ENCODE measurements at places on chromosomes 6 and 20.

DNA sequence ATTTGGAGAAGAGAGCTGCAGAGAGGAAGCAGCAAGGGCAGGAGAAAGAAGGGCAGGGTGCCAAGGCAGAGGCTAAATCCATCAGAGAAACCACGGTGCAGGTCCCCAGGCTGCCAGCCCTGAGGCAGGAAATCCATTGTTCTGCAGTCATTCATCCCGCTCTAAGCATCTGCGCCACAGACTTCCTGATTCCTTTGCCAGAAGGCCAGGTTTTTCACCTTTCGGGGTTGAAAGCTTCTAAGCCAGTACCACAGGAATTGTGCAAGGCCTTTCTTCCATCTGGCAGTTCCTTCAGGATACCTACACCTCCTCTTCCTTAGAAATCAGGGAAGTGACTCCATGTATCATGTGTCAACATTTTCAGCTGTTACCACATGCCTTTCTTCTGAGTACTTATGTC, 45.6 kb downstream of the ADGRF5 start:
- peak; percentile 18 for DNase-seq

DNA sequence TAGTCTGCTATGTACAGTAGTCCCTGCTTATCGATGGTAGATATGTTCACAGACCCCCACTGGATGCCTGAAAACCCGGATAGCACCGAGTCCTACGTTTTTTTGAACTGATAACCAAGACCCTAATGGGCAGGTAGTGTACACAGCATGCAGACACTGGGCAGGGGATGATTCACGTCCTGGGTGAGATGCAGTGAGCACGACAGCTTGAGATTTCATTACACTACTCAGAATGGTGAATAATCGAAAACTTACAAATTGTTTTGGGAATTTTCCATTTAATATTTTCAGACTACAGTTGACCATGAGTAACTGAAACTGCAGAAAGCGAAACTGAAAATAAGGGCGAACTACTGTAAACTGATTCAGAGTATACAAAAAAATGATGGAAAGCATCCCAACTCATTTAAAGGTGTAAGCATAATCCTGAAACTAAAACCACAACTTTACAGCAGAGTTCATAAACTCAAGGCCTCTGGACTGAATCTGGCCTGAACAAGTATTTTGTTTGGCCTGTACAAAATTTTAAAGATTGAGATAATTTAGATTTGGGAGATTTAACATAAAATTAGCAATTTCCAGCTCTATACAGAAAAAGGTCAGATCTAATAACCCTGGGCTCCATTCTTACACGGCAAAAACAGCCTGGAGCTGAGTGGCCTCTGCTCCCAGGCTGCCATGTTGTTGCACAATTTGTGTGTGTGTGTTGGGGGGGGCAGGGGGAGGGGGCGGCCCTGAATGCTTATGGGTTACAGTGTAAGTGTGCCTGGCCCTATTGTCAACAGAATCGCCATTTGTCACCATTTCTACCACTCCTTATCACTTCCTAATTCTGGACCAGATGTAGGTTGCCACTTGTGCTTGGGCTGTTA, 34.9 kb downstream of the RNF24 start:
- DNase-seq: no peak

GRCh38 chr20:48738399-48739304, 89.1 kb downstream of the PREX1 start:
- no peak for DNase-seq

DNA sequence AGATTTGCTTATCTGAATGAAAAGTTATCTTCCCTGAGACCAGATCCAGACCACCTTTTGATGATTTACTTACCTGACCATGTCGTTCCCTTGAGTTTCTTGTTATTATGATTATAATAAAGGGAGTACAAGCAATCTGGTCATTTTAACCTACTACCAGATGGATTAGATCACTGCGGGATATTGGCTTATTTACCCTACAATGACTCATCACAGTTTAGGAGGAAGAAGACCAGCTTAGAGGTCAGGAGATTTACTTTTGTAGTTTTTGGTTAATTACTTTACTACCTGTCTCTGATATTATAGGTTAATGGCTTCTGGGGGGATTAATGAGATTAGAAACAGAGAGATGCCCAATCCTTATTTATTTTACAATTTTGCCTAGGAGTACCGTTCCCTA, 10.7 kb downstream of the PKIB start:
- DNase-seq: peak; percentile 8

- no peak for DNase-seq
These were observed 773 bp upstream of the EPB41L2 start for GRCh38 chr6:131063764-131064272.

GRCh38 chr6:29465279-29465678, 8.3 kb downstream of the OR2H1 start:
- no peak for DNase-seq

DNA sequence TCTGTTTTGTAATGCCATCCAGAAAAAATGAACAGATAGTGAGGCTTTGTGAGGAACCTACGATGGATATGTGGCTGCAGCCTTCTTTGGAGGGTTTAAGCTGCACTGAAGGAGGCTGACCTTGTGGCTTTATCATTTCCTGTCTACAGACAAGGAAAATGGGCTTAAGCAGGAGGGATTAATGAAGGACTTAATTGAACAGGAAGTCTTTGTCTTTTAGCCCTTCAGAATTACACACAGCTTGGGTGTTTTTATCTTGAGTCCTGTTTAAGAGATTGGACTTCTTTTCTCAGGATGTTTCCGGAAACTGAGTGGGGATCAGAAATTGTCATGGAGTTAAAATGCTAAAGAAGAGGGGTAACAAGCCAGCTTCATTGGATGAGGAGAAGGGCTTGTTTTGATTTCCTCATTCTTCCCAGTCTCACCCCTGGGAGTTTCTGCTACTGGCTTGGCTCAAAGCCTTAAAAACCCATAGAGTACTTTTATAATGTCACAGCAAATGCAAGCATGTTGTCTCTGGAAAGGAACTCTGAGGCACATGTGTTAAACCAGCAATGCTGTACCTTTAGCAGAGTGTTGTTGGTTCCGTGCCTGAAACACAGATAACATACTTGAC, 193.6 kb downstream of the JARID2 start:
- no peak for DNase-seq

- DNase-seq: peak; percentile 73
These were observed 50.0 kb downstream of the SRC start for GRCh38 chr20:37395921-37396415.

GRCh38 chr20:45981261-45981660, 9.3 kb upstream of the ZNF335 start:
- no peak for DNase-seq

GRCh38 chr6:165605901-165606739, 56.9 kb downstream of the PDE10A start:
- DNase-seq: no peak

DNA sequence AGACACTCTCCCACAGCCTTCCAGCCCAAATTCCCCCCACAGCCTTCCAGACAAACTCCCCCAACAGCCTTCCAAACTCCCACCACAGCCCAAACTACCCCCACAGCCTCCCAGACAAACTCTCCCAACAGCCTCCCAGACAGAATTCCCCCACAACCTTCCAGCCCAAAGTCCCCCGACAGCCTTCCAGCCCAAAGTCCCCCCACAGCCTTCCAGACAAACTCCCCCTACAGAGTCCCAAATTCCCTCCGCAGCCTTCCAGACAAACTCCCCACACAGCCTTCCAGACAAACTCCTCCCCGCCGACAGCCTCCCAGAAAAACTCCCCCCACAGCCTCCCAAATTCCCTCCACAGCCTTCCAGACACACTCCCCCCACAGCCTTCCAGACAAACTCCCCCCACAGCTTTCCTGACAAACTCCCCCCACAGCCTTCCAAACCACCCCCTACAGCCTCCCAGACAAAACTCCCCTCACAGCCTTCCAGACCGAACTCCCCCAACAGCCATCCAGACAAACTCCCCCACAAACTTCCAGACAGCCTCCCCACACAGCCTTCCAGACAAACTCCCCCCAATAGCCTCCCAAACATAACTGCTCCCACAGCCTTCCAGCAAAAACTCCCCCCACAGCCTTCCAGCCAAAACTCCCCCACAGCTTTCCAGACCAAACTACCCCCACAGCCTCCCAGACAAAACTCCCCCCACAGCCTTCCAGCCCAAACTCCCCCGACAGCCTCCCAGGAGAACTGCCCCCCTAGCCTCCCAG, 38.0 kb upstream of the SYNDIG1 start:
- no peak for DNase-seq

GRCh38 chr6:30880698-30881252, 3.5 kb upstream of the DDR1 start:
- no peak for DNase-seq

DNA sequence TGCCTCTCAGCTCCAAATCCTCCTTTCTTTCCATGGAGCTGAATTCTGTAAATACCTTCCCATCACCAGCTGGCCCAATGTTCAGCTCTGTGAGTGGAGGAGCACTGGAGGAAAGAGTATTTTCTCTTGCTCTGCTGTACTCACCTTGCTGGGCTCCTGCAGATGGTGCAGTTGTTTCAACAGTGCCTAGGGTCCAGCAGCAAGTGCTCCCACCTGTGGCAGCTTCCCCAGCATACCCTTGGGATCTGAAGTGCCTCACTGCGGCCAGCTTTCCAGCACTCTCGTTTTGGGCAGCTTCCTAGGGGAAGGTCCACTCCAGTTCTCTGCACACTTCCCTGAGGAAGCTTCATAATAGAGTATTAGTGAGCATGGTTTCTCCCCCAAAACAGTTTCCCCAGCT, 170.9 kb downstream of the ARHGAP18 start:
- DNase-seq: no peak

DNA sequence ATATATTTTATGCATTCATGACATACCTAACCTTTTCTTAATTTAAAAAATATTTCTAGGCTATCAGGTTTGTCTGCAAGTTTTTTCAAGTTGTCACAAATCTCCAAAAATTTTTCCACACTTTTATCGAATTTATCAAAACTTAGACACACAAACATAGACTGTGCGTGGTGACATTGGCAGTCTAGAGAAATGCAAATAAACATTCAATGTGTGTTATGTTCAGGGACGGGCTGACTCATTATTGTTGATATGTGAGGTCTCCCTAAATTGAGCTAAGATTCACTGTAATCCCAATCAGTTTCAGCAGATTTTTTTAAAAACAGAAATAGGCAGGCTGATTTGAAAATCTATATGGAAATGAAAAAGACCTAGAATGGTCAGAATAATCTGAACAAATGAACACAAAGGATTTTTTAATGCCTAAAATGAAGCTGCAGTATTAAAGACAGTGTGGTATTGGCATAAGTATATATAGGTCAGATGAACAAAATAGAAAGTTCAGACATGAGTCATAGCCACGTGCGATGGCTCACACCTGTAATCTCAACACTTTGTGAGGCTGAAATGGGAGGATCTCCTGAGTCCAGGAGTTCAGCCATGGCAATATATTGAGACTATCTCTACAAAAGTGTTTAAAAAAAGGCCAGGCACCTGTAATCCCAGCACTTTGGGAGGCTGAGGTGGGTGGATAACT, 19.2 kb downstream of the BLTP3A start:
- DNase-seq: no peak

DNA sequence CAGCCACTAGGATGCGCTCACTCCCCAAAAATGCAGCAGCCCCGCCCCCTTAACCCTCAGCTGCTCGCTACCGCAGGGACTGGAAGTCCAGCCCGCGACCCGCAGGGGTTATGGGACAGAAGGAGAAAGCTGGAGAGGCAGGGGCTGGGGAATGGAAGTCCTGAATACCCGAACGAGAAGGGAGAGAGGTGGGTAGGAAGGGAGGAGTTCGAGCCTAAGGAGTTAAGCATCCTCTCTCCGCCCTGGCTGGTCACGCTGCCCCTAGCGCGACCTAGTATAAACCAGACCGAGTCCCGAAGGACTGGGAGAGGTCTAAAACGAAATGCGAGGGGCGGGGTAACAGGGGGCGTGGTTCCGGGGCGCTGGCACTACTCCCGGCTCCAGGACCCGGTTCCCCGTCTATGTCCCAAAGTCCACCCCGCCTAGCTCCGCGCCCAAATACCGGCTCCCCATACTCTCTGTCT, 448 bp upstream of the DDAH2 start:
- peak; percentile 44 for DNase-seq

DNA sequence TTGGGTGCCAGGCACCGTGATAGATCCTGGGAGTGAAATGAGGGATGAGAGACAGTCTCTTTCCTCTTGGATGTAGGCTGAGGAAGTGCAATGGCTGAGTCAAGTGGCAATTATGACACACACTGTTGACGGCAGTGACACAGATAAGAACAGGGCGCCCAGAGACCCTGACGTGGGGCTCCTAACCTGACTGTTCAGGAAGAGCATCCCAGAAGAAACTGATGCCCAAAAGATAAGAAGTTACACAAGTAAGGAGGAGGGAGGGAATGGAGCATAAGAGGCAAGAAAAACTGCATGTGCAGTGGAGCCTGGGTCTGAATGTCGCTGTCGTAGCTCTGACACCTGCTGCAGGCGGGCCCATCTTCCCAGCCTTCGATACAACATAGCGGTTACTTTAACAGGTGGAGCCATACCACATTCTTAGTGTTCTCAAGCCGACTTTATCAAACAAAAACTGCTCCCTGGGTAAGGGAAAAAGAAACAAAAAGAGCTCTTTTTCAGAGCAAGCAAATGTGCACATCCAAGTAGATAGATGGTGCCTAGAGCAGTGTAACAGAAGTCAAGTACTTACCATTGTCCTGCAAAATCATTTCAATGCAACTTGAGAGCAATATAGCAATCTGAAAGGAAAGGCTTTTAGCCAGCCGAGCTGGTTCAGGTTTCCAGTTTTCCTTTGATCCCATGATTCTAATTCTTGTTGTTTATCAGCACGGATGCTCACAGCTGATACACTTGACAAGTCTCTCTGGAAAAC, 463.9 kb upstream of the JARID2 start:
- DNase-seq: no peak

Measured in NCI-H1092 (cell line).